ENCODE measurements at places on chromosomes 6 and 20.

GRCh38 chr6:106783640-106784566 is 154.5 kb downstream of the QRSL1 start:
- no peak for DNase-seq
- no peaks in the 10 kb centered on the region for H3K27me3 ChIP-seq
- no peak overlapping the region for H3K4me3 ChIP-seq
- no peak overlapping the region for H3K27ac ChIP-seq
- H3K4me1 ChIP-seq, result no peaks in the 10 kb centered on the region

DNA sequence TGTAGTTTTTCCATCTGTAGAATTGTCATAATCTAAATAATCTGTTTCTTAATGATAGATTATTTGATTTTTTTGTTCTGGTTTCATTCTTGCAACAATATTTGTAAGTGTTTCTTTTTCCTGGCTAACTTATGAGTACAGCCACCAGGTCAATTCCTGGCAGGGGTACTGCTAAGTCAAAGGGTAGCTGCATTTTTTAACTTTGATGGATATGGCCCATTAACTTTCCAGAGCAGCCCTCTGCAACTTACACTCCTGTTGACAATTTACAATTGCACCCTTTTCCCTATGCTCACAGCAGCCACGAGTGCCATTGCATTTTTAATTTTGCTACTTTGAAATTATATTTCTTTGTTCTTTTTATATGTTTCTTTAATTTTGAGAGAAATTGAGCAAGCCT is 209.3 kb upstream of the CST7 start:
- no peak overlapping the region for H3K27ac ChIP-seq
- DNase-seq, result no peak
- H3K4me1 ChIP-seq, result no peaks in the 10 kb centered on the region
- H3K4me3 ChIP-seq, result no peak overlapping the region

DNA sequence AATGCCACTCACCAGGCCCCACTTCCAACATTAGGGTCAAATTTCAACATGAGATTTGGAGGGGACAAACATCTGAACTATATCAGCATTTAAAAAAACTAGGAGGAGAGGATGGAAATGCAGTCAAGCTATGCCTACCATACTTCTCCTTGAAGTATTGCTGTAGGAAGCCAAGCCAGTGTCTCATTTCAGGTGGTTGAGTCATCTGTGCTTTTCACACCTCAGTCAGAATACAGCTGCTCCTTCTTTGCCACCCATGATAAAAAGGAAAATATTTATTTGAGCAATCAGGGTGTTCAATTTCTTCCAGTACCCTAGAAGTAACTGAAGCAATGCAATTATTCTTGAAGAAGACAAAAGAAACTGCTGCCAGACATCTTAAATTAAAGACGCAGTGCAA is 47.0 kb upstream of the EEF1E1 start:
- no peak overlapping the region for H3K27ac ChIP-seq
- H3K36me3 ChIP-seq, result no peaks in the 10 kb centered on the region
- H3K4me1 ChIP-seq, result no peaks in the 10 kb centered on the region
- H3K27me3 ChIP-seq, result no peaks in the 10 kb centered on the region

GRCh38 chr20:40282541-40282940 is 406.5 kb downstream of the MAFB start:
- no peaks in the 10 kb centered on the region for H3K36me3 ChIP-seq
- DNase-seq, result no peak
- H3K27ac ChIP-seq, result no peak overlapping the region
- H3K4me1 ChIP-seq, result peaks cover 18% of the 10 kb centered on the region
- no peak overlapping the region for H3K4me3 ChIP-seq
- H3K27me3 ChIP-seq, result peaks cover 9% of the 10 kb centered on the region

DNA sequence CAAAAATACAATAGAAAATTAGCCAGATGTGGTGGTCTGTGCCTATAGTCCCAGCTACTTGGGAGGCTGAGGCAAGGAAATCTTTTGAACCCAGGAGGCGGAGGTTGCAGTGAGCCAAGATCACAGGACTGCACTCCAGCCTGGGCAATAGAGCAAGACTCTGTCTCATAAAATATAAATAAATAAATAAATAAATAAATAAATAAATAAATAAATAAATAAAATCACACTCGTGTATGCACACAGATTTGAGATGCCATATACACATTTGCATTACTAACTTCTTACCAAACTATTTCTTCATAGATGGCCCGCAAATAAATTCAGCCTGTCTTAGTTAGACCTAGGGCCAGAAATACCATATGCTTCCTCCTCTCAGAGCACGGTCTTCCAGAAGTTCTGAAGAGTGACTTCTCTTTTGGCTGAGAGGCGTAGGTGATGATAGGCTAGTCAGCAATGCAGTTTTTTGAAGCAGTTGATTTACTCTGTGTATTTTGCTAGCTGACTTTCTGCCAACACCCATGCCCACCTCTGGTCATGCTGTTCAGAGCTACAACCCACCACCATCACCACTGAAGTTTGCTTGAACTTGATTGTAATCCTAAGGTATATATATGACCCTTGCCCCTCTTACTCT is 150.1 kb downstream of the SASH1 start:
- no peaks in the 10 kb centered on the region for H3K27me3 ChIP-seq
- H3K4me3 ChIP-seq, result no peak overlapping the region
- no peaks in the 10 kb centered on the region for H3K36me3 ChIP-seq
- no peaks in the 10 kb centered on the region for H3K4me1 ChIP-seq
- no peak overlapping the region for H3K27ac ChIP-seq

DNA sequence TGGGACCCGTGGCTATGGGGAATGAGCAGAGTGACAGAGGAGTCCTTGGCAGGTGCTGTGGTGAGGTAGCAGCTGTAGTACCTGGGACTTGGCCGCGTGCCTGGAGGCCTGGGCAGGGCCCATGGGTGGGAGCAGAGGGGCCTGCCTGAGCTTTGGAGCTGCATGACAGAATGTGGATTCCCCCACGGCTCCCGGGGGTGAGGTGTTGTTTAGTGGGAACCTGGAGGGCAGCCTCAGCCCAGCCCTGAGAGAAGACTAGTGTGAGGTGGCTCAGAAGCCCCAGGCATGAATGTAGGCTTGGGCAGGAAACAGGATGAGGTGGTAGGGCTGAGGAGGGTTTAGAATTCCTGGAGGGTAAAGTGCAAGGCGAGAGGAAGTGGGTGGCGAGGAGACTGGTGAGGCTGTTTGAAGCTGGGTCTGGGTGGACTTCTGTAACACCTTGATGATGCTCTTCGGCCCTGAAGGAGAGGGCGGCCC is 86.5 kb upstream of the SCP2D1 start:
- H3K27ac ChIP-seq, result no peak overlapping the region
- H3K27me3 ChIP-seq, result no peaks in the 10 kb centered on the region
- no peak overlapping the region for H3K4me3 ChIP-seq
- H3K36me3 ChIP-seq, result no peaks in the 10 kb centered on the region

GRCh38 chr6:157017861-157018260 is 240.7 kb downstream of the ARID1B start:
- H3K27ac ChIP-seq, result no peak overlapping the region
- peaks cover 27% of the 10 kb centered on the region for H3K4me1 ChIP-seq
- no peak overlapping the region for H3K4me3 ChIP-seq
- no peaks in the 10 kb centered on the region for H3K36me3 ChIP-seq

GRCh38 chr6:48840896-48841295 is 622.2 kb downstream of the MMUT start:
- H3K27ac ChIP-seq, result no peak overlapping the region
- H3K4me3 ChIP-seq, result no peak overlapping the region
- no peaks in the 10 kb centered on the region for H3K27me3 ChIP-seq
- DNase-seq, result no peak
- no peaks in the 10 kb centered on the region for H3K36me3 ChIP-seq
- H3K4me1 ChIP-seq, result no peaks in the 10 kb centered on the region

All from CD14-positive monocyte (primary cell).